Thoracic aorta (tissue), 2 donors: ENCODE measurements at places on chromosomes 6 and 20.

DNA sequence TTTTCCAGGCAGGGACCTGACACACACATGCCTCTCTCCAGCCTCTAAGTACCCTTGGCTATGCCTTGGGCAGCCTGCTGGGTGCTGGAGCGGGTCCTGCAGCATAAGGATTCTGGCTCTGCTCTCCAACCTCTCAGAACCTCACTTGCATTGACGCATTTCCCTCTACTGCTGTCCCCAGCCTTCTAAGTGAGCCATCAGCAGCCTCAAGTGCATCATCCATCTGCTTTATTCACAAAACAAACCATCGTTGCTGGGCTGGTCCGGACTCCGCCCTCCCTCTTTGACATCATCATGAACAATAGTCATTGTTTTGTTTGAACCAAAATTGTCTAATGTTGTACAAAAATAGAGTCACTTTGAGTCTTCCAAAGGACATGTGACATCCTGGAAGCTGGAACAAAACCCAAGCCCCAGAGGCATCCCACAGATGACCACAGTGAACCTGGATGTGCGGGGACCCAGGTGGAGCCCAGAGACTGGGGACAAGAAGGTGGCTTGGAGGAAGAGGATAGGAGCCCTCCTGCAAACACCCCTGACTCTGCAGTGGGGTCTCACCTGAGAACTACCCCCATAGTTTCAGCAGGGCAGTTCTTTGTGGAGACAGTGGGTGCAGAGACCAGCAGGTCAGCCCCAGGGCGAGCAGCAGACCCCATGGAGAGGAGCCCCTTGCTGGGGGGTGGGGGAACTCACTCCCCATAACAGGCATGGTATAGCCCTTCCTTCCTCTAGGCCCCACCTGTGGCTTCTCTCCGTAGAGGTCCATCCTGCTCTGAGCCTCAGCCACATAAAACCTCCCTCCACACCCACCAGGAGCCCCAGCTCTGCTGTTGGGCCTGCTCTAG, 230.1 kb downstream of the SYNDIG1 start:
- DNase-seq: no peak

- no peak for DNase-seq
Observed at GRCh38 chr20:55667024-55667423, 338.3 kb downstream of the CBLN4 start.

GRCh38 chr6:106177786-106178185, 91.7 kb downstream of the PRDM1 start:
- DNase-seq: no peak

DNA sequence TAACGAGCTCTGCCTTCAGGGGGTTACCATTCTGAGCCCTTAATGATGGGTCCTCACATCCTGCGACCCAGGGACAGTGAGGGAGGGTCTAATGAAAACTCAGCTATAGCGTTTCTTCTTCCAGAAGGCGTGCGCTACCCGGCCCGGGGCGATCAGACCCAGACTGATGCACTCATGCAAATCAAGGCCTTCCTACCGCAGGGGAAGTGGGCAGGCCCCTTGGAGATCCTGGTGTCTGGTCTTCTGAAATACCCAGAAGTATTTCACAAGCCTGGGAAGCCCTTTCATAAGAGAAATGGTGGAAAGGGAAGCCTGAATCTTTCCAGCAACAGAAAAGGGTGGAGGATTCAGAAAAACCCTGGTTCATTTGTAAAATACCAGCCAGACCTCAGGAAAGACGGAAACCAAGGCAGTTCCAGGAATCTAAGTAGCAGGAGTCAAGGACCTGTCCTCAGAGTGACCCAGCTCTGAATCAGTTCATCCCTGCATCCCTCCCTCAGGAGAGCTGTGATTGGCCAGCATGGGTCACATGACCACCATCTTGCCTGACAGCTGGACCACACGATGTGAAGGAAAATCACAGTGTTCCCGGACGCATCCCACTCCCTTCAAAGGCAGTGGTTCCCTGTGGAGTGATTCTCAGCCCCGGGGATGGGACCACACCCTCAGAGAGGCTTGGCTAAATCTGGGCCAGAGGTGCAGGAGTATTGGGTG, 12.7 kb downstream of the BFSP1 start:
- no peak for DNase-seq

GRCh38 chr20:61813791-61814190, 251.9 kb downstream of the TAF4 start:
- DNase-seq: no peak

DNA sequence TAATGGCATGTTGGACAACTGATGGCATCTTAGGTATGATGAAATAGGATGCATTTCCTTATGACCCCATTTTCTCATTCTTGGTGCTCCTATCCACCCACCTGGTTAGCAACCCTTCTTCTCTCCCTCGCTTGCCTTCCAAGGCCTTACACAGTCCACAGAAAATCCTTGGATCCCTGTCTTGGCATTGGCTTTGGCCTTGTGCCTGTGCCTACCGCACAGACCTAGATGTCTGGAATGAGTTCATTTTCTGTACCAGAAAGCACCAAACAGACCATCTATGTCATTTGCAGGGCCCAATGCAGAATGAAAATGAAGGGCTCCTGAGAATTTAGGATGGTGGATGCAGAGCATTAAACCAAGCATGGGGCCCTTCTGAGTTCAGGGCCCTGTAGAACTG, 99.0 kb upstream of the LAMP5 start:
- DNase-seq: no peak

DNA sequence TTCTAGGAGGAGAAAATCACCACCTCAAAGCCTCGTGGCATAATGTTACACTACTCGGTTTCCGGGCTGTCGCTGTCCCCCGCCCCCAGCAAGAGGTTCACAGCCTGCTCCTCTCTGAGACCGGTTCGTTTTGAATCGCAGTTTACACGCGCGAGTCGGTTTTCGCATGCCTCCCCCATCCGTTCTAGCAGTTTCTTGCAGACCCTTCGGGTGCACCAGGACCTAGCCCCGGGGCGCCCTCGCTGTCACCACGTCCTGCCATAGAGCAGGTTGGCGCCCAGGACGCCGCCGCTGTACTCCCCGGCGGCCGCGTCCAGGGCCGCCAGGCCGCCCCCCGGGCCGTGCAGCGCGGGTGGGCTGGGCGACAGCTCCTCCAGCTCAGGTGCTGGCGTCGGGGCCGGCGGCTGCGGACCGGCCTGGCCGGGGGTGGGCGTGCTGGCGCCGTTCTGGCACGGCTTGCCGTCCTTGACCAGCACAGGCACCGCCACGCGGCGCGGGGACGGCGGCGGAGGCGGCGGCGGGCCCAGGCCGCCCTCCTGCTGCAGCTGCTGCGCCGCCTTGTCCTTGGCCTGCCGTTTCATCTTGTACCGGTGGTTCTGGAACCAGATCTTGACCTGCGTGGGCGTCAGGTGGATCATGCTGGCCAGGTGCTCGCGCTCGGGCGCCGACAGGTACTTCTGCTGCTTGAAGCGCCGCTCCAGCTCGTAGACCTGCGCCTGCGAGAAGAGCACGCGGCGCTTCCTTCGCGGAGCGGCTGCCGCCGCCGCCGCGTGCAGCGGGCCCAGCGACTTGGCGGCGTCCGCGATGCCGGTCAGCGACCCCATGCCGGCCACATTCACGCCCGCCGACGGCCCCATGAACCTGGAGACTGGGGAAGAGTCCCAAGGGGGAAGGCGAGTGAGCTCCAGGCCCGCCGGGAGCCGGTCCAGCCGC, 1.4 kb downstream of the NKX2-4 start:
- DNase-seq: no peak
